ENCODE measurements at places on chromosomes 4 and X.

DNA sequence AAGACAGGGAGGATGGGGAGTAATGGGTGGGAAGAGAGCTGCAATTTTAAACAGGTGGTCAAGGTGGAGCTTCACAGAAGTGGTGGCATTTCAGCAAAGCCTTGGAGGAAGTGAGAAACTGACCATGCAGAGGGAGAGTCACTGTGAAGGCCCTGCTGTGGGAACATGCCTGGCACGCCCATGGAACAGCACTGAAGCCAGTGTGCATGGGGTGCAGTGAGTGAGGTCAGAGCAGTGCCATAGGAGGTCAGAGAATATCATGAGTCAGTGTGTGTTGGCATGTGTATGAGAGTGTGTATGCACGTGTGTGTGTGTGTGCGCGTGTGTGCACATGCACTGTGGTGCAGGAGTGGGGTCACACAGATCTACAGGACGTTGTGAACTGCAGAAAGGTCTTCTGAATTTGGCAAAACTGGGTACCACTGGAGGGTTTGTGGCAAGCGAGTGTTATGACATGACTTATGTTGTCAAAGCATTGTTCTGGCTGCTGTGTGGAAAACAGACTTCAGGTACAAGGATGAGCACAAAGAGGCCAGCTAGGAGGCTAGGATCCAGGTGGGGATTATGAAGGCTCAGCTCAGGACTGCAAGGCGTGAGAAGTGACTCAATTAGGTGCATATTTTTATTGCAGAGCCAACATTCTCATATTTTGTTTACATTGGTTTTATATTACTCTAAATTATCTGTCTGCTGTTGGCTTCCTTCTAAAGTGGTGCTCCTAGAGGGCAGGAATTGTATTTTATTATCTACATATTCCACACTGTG, 34.0 kb downstream of the ZNF827 start:
- no peak for DNase-seq

DNA sequence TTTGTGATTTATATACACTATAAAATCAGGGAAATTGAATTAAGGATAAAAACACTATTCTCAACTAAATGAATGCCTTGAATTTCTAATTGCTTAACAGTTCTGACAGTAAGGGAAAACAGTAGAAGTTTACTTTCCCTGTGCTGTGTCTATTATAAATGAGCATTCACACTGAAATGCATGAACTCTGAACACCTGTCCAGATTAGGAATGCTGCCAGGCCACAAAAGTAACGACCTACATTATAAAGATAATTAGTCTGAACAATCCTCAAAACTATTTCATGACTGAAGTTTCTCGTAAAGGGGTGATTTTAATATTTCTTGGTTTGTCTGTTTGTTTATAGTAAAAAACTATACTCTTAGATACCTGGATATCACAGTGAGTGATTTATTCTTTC, 2.0 kb downstream of the NDST3 start:
- no peak for DNase-seq

DNA sequence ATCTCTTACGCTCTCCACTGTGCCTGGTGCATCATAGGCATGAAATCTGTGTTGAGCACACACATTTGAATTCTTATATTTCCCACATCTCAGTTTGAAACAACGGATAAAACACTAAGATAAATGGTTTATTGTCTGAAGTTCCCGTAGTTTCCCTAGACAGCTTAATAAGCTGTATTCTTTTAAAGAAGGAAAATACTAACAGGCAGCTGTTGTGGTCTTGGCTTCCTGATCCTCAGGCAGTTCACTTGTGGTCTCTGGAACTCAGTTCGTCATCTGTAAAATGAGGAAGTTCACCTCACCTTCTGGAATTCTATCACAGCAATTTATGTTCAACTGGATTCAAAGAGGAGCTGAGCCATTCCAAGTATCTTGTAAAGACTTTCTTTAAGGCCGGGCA, 1805.6 kb upstream of the TENM3 start:
- DNase-seq: no peak

GRCh38 chrX:17328837-17329236, 46.2 kb upstream of the NHS start:
- no peak for DNase-seq

DNA sequence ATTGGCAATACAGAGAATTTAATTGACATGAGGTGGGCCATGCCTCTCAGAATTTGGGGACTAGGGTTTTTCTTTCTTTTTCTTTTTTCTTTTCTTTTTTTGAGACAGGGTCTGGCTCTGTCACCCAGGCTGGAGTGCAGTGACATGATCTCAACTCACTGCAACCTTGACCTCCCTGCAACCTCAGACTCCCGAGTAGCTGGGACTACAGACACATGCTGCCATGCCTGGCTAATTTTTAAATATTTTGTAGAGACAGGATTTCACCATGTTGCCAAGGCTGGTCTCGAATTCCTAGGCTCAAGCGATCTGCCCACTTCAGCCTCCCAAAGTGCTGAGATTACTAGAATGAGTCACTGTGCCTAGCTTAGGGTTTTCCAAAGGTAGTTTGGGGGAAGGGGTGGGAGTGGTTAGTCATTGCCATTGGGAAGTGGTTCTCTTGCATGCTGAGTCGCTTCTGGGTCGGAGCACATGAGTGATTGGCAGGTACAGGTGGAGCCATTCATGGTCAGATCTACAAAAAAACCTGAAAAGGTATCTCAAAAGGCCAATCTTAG, 54.5 kb downstream of the MID2 start:
- DNase-seq: no peak

All from activated CD4-positive, alpha-beta T cell treated with anti-CD3 and anti-CD28 coated beads for 4 hours (primary cell).